ENCODE measurements at places on chromosomes 6 and 20.

DNA sequence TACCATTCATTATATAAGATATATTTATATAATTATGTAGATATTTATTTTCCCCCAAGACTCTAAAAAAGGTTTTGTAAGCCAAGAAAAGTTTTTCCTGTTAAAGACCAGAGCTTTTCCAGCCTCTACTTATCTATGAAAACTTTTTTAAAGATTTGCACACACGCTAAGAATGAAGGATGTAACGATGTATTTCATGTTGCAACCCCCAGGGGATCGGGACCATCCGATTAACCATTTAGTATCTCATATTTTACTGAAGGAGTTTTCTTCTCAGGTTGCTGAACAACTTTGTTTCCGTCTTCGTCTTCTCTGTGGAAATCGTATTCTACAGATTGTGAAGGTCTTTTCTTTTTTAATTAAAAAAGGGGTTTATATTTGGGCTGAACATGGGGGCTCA, 70.0 kb upstream of the SASH1 start:
- DNase-seq, result no peak

DNA sequence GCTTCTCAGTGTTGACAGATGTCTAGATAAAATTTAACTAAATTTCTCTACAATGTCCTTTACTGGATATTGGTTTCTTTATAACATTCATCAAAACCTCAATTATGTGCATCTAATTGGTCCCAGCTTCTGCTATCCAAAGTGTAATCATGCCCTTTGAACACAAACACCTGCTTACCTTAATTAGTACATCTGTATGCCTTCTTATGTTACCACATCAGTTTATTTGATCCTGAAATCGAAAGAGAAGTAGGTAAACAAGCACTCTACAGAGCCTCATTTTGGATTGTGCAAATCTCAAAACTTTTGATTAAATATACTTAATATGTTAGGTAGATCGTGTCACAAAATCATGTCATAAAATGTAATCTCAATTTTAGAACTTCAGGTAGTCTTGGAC, 36.5 kb downstream of the TAB2 start:
- no peak for DNase-seq

GRCh38 chr6:48994811-48995210, 468.2 kb downstream of the MMUT start:
- no peak for DNase-seq

DNA sequence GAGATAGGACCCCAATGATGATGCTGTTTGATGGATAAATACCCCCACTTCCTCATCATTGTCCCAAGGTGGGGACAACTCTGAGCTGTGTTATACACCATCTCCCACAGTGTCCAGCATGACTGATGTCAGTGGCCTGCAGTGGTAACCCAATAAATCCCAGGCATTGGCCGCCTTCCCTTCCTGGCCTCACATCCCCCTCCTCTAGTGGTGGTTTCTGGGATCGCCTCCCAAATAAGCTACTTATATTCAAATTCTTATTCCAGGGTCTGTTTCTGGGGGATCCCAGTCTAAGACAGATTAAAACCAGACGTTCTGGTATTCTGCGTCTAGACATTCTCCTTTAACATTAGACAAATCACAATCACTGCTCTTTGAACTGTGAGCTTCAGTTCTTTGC, 90.6 kb downstream of the SCP2D1 start:
- DNase-seq, result no peak

- no peak for DNase-seq
These were observed 75.9 kb downstream of the RREB1 start for GRCh38 chr6:7183707-7184106.

DNA sequence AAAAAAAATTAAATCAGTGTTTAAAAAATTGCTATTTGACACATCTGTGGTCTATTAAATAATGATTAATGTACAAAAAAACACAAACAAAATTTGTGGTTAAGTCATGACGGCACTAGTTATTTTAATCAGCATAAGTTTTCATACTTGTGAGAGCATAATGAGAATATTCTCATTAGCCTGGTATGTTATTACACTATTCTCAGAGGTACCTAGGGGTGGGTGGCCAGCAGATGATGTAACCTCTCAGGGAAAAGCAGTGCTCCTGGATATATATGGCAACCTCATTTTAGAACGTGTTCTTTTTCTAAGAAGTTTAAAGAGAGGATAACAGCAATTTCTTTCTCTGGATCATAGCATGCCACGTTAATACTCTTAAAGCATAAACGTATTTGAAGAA, 109.2 kb downstream of the GJA1 start:
- DNase-seq, result no peak

DNA sequence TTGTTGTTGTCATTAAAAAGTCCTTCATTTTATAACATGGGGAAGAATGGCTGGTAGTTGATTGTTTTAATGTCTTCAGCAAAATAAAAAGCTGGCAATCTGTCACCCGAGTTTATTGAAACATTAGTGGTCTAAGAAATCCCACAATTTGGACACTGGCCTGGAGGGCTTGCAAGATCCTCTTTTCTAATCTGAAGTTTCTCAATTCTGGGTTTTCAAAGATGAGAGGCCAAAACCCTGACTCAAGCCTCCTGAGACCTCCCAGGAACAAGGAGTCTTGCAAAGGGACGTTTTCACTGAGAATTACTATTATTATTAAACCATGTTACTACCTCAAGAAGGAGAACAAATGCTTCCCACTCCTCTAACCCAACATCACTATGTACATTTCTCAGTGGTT, 19.5 kb downstream of the MAP1LC3A start:
- DNase-seq, result peak; percentile 96

- DNase-seq, result no peak
These were observed 19.3 kb downstream of the RBM38 start for GRCh38 chr20:57410398-57410920.

- DNase-seq, result no peak
These were observed 9.7 kb upstream of the IBTK start for GRCh38 chr6:82257088-82257774.

DNA sequence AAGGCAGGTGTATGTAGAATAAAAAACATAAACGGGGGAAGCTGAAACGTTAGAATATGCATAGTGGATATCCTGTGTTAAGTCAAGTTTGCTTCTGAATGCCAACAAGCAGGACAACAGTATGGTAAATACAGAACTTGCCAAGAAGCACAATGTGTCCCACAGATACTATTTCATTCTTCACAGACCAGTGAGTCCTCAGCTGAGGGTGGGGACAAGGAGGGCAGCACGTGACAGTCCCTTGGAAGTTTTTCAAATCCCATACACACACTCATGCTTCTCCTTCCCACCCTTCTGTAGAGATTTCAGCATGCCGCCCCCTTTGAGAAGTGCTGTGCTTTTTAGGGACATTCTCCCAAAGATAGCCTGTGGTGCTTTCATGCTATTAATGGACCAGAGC, 268.5 kb upstream of the ECI2 start:
- no peak for DNase-seq

- no peak for DNase-seq
These were observed 33.6 kb downstream of the GFOD1 start for GRCh38 chr6:13453771-13454251.

GRCh38 chr6:163412801-163413344, 1.6 kb upstream of the QKI start:
- DNase-seq, result peak; percentile 27

- DNase-seq, result no peak
These were observed 60.9 kb downstream of the EPB41L2 start for GRCh38 chr6:131001945-131002660.

DNA sequence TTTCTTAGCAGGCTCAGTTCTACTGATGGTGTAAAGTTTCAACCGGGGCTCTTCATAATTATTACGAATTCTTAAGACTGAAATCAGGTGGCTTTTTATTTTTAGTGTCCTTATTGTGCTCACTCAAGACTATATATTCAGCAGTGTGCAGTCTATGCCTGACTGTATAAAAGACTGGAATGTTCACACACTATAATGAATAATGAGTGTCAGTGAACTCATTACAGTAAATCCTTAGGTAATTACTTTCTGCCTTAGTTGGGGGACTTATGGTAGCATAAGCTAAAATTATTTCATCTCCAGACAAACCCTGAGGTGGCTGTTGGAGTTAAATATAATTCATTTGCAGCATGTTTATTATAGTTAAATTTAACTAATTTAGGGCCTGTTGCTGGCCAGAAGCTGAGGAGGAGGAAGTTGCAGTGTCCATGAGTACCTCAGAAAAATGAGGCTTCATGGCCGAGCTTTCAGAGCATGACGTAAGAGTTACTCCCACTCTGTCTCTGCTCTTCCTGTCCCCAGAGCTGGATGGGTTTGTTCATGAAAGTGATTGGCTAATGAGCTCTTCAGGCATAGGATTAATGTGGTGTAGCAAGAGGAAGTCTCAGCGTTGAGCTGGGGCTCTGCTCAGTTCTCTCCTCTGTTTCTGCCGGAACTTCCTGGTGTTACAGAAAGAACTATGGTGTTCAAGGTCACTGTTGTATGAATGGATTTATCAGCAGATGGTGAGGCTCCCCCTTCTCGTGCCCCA, 335.7 kb downstream of the NRN1 start:
- DNase-seq, result peak; percentile 98

DNA sequence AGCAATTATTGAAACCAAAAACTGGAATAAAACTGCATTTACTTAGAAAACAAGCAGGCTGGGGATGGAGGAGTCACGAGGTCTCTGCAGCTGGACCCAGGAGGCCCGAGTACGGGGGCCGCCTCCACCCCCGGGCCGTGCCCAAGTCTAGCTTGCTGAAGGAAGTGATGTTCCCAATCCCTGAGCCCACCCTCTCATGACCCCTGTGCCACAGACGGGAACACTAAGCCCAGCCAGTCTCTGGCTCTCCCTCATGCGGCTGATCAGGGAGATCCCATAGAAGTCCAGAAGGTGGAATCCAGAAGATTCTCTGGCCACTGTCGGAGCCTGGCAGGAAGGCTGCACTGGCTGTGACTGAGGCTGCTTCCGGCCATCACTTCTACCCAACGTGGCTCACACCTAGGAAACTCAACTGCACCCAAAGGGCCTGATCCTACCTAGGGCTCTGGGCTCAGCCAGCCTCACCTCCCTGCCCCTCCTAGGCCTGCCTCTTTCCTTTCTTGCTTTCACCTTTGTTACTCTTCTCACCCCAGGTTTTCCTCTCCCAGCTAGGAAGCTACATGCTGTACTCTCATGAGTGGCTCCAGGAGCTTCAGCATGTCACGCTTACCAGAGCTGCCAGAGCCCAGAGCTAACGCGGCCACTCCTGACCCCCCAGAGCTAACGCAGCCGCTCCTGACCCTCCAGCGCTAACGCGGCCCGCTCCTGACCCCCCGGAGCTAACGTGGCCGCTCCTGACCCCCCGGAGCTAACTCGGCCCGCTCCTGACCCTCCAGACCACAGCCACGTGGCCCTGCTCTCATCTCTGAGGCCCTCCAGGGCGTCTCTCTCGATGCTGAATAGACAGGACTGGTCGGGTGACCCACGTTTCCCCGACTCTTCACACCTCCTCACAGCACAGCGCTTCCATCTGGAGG, 24.7 kb upstream of the HELZ2 start:
- no peak for DNase-seq

- no peak for DNase-seq
These were observed 31.8 kb downstream of the CDH22 start for GRCh38 chr20:46276531-46276930.

DNA sequence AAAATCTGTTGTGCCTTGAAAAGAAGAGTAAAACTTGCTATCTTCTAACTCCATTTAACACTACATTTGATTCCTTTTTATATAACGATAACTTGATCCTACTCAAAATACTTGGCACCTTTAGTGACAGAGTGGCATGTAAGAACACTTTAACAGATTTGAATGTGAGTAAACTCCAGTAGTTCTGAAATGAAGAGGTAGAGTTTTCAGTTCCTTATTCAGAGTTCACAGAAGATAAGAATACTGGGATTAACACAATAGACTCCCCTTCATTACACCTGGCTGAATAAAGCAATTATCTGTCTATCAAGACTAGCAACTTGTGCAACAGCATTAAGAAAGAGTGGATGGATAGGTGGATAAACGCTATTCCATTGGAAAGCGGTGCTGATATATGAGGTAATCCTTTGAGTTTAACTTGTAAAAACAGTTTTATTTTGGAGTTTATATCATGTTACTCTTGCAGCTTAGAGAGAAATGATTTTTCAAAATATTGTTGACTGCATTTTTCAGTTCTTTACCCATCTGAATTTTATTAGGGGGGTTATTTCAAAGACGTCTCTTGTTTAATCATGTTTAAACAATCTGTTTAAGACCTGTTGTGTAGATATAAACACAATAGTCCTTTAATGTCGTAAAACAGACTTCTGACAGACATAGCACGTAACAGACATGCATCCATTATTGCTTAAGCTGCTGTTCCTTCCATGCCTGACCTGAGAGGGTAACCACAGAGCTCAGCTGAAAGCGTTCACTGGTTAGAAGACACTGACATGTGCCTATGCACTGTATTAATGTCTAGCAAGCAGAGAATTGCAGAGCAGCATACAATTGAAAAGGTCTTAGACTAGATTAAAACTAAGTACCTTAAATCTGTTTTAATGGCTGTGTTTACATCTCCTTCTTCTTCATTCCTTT, 102.4 kb upstream of the SUPT3H start:
- no peak for DNase-seq

GRCh38 chr20:2804041-2804828, 3.8 kb upstream of the CPXM1 start:
- DNase-seq, result no peak

DNA sequence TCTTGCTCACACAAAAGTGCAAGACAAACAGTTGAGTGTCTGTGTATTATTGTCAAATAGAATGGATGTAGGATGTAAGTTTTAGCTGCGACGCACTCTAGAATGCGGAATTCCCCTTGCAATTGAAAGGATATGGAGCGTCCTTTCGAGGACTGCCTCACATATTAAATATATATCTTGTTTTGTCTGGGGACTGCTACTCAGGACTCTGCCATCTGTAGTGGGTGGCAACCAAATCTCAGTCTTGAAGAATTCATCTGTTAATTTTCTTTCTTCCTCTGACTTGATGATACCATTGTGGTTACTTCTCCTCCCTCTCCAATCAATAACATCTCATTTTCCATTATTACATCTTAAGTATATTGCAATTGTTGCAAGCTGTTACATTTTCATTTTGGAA, 121.6 kb downstream of the SOX4 start:
- DNase-seq, result no peak

DNA sequence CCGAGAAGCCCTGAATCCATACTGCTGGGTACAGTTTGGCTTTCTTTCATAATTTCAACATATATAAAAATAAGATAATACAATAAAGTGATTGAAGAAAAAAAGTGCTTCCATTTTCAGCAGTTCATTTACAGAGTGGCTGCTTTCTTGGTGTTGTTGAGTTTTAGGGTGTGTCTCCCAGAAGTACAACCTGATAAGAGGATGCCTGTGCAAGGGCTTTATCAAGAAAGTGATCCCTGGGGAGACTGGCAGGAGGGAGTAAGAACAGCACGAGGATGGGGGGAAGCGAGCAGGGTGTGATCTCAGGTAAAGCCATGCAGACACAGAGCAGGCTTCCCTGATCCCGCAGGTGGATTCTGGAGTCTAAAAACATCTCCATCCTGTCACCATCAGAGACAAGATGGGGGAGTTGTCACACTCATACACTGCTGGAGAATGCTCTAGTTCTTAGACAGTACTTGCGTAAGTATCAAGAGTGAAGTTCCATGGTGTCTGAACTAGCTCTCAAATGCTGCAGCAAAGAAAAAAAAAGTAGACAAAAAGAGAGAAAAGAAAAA, 395.9 kb downstream of the CDH26 start:
- DNase-seq, result no peak

GRCh38 chr6:7479801-7480266, 61.6 kb upstream of the DSP start:
- DNase-seq, result peak; percentile 77

Measured in inflammatory macrophage treated with lipopolysaccharide for 1 hour (primary cell).